ENCODE measurements at places on chromosomes 1 and 21. TPM values are rescaled to one million over a fixed set of nuclear protein-coding genes. Genes with fewer than 3 reads are reported as not detected.

Gene RIMKLA
- 2.7 TPM for total RNA-seq

Gene TP53BP2
- 72.4 TPM for total RNA-seq

Gene S100A9
- total RNA-seq, result not detected

Gene COL16A1
- 0.80 TPM for total RNA-seq

Gene LENEP
- 1.9 TPM for total RNA-seq

Gene CTPS1
- total RNA-seq, result 114 TPM

- no peaks in the 10 kb centered on the region for H3K36me3 ChIP-seq
- H3K27me3 ChIP-seq, result no peaks in the 10 kb centered on the region
- DNase-seq, result no peak
Measured at GRCh38 chr1:241828463-241829021, 19.5 kb upstream of the EXO1 start.

DNA sequence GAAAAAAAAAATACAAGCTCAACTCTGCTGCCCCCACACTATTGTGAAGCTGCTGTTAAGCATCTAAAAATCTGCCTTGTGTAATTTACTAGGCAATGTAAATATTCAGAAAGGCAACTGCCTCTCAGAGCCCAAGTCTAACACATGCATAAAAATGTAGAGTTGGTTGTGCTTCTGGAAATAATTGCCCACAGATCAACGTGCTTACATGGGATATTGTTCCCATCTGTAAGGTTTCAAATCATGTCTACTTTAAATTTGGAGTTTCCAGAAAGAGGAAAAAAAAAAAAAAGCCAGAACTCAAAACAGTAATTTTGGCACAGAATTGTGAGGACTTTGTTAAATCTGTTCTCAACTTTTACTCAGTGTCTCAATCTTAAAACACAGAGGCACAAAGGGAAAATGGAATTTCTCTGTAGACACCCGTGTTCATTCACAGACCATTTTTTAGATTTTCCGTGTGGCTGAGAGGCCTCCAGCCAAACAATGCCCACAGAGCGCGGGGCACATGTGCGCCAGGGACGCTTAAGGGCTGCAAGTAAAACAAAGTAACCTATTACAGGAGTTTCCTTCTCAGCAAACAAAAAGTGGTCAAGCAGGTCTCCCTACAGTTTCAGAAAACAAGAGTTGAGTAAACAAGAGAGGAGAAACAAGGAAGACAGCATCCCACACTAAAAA is 115.5 kb downstream of the RERE start:
- H3K27ac ChIP-seq, result peak overlapping the region; percentile 81
- no peaks in the 10 kb centered on the region for H3K27me3 ChIP-seq
- H3K36me3 ChIP-seq, result no peaks in the 10 kb centered on the region
- DNase-seq, result no peak
- H3K4me3 ChIP-seq, result peak overlapping the region; percentile 89

DNA sequence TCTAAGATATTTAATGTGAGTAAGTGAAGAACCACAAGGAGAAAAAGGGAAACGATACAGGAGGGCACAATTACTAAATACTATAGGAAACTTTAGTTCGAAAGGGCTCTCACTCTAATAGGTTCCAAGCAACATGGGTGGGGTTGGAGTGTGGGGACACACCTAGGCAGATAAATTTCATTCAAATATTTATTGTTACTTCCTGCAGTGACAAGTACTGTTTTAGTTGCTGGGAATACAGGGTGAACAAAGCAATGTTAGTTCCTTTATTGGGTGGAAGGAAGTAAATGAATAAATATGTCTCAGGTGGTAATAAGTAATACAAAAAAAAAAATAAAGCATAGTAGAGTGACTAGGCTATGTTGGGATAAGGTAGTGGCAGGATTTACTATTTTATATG is 73.2 kb upstream of the B3GALT2 start:
- no peak overlapping the region for H3K27ac ChIP-seq
- H3K36me3 ChIP-seq, result peaks cover 18% of the 10 kb centered on the region
- H3K4me1 ChIP-seq, result peaks cover 11% of the 10 kb centered on the region

GRCh38 chr1:179813626-179814545 is 63.7 kb downstream of the TOR1AIP2 start:
- peaks cover 32% of the 10 kb centered on the region for H3K4me1 ChIP-seq
- no peaks in the 10 kb centered on the region for H3K36me3 ChIP-seq
- peaks cover 43% of the 10 kb centered on the region for H3K27me3 ChIP-seq
- no peak for DNase-seq
- no peak overlapping the region for H3K27ac ChIP-seq

GRCh38 chr1:199221371-199222150 is 582.7 kb downstream of the PTPRC start:
- no peak overlapping the region for H3K4me3 ChIP-seq
- no peaks in the 10 kb centered on the region for H3K27me3 ChIP-seq
- DNase-seq, result no peak

DNA sequence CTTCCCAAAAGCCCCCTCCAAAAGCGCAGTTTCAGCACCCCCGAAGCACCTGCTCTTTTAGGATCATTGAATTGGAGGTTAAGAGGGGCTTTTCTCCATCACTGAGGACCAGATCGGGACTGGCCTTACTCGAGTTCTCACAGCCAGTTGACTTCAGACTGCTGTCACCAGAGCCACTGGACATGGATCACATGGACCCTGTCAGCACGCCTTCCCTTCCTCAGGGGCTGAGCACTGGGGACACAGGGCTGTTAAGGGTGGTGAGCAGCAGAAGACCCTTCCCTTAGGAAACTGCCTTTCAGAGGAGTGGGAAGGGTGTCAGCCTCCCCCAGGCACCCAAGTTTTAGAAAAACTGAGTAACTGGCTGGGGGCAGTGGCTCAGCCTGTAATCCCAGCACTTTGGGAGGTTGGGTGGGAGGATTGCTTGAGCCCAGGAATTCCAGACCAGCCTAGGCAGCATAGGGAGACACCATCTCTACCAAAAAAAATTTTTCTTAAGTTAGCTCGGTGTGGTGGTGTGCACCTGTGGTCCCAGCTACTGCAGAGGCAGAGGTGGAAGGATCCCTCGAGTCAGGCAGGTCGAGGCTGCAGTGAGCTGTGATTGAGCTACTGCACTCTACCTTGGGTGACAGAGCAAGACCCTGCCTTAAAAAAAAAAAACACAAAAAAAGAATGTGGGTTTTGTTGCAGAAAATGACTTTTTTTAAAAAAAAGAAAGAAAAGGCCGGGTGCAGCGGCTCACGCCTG is 584 bp upstream of the FGR start:
- peaks cover 19% of the 10 kb centered on the region for H3K27me3 ChIP-seq
- DNase-seq, result no peak
- H3K4me3 ChIP-seq, result peak overlapping the region; percentile 41
- peaks cover 39% of the 10 kb centered on the region for H3K4me1 ChIP-seq

DNA sequence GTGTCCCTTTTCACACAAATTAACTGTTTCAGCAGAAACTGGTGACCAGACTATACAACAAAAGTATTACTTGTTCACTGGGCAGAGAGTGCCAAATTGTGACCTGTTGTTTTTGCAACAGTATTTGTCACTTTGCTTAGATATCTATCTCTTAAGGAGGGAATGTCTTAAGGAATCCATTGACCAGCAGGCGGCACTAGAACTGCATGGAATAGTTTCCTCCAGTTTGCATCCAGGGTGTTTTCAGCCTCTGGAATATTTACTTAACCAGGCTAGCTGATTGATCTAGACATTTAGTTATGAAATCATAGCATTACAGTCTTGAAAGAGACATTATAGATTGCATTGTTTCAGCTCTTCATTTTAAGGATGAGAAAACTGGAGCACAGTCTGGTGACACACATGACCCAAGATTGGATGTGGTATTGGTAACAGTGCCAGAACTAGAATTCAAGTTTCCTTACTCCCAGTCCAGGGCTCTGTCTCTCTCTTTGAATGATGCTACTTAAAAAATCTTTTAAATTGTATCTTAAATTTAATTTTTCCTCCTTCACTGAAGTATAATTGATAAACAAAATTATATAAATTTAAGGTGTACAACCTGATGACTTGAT is 16.9 kb downstream of the RPTN start:
- DNase-seq, result no peak
- H3K27ac ChIP-seq, result no peak overlapping the region
- H3K36me3 ChIP-seq, result peaks cover 8% of the 10 kb centered on the region
- no peaks in the 10 kb centered on the region for H3K27me3 ChIP-seq
- no peaks in the 10 kb centered on the region for H3K4me1 ChIP-seq

- H3K4me3 ChIP-seq, result no peak overlapping the region
- H3K4me1 ChIP-seq, result peaks cover 57% of the 10 kb centered on the region
- H3K27me3 ChIP-seq, result no peaks in the 10 kb centered on the region
- no peak for DNase-seq
- no peak overlapping the region for H3K27ac ChIP-seq
Measured at GRCh38 chr1:25710583-25711347, 89.2 kb upstream of the SELENON start.

DNA sequence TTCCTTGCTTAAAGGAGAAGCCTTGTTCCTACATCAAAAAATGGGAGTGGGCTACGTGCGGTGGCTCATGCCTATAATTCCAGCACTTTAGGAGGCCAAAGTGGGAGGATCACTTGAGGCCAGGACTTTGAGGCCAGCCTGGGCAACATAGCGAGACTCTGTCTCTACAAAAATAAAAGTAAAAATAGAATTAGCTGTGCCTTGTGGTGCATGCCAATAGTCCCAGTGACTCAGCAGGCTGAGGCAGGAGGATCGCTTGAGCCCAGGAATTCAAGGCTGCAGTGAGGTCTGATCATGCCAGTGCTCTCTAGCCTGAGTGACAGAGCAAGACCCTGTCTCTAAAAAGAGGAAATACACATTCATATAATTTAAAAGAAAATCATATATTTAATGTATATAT is 127.1 kb downstream of the C1orf21 start:
- H3K27me3 ChIP-seq, result no peaks in the 10 kb centered on the region
- no peak overlapping the region for H3K4me3 ChIP-seq
- H3K27ac ChIP-seq, result no peak overlapping the region
- H3K36me3 ChIP-seq, result peaks cover 6% of the 10 kb centered on the region
- no peak for DNase-seq

- peaks cover 5% of the 10 kb centered on the region for H3K27me3 ChIP-seq
- H3K27ac ChIP-seq, result no peak overlapping the region
- no peak for DNase-seq
- no peak overlapping the region for H3K4me3 ChIP-seq
Measured at GRCh38 chr1:207298636-207299398, 22.7 kb upstream of the CD55 start.

GRCh38 chr1:72141875-72142274 is 140.5 kb downstream of the NEGR1 start:
- H3K4me3 ChIP-seq, result no peak overlapping the region
- H3K27ac ChIP-seq, result no peak overlapping the region
- H3K27me3 ChIP-seq, result no peaks in the 10 kb centered on the region
- H3K36me3 ChIP-seq, result peaks cover 1% of the 10 kb centered on the region

GRCh38 chr1:118928739-118929554 is 59.2 kb downstream of the TBX15 start:
- no peaks in the 10 kb centered on the region for H3K36me3 ChIP-seq
- peak; percentile 44 for DNase-seq
- no peak overlapping the region for H3K27ac ChIP-seq
- H3K4me1 ChIP-seq, result no peaks in the 10 kb centered on the region
- no peak overlapping the region for H3K4me3 ChIP-seq

DNA sequence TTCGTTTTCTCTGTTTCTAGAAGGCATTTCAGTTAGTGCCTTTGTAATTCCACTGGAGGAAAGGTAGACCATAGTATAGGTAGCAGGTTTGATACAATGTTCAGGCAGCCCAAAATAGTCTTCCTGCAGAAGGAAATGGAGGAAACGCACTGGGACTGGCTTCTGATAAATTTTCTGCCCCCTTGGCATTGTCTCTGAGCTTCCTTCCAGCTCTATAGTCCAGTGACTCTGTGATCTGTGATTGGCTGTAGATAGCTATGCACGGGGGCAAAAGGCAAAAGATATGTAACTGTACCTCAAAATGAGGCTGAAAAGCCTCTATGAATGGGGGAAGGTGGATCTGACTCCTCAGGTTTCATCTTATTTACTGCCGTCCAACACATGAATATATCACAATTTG is 5.8 kb upstream of the MAGOH start:
- H3K4me1 ChIP-seq, result peaks cover 1% of the 10 kb centered on the region
- peaks cover 4% of the 10 kb centered on the region for H3K36me3 ChIP-seq
- no peak for DNase-seq
- H3K27me3 ChIP-seq, result no peaks in the 10 kb centered on the region

DNA sequence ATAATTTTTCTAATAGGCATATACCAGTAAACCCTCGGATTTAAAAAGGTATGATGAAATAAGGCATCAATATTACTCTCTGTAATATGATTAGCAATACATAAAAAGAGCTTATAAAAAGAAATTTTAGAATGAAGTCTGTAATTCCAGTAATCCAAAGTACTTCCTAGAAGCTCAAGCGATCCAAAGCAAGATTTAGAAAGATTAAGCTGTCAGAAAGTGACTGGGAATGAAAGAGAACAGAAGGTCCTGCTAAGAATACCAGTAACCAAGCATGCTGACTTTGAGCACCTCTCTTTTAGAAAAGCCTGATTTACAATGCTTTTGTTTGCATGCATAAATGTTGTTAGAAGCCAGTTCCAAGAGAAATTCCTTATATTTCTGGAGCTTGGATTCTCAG is 125.1 kb downstream of the GIPC2 start:
- no peak overlapping the region for H3K4me3 ChIP-seq
- no peaks in the 10 kb centered on the region for H3K4me1 ChIP-seq
- no peak overlapping the region for H3K27ac ChIP-seq
- DNase-seq, result no peak
- no peaks in the 10 kb centered on the region for H3K36me3 ChIP-seq

DNA sequence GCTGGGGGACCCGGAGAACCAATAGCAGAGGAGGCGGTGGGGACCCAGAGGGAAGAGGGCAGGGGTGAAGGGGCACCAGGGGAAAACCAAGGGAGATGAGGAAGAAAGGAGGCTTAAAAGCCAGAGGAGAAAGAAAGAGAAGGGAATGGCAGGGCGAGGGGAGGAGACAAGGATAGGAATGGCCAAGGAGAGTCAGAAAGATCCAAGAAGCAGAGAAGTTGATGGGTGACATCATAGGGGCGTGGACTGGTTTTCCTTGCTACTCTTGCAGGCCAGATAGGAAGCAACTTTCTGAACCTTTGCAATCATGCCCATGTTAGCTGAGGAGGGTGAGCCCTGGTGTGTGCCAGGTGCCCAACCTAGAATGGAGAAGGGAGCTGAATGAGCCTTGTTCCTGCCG is 5.4 kb downstream of the NPR1 start:
- H3K4me3 ChIP-seq, result no peak overlapping the region
- DNase-seq, result no peak
- H3K4me1 ChIP-seq, result peaks cover 9% of the 10 kb centered on the region
- H3K36me3 ChIP-seq, result no peaks in the 10 kb centered on the region
- H3K27me3 ChIP-seq, result peaks cover 63% of the 10 kb centered on the region

DNA sequence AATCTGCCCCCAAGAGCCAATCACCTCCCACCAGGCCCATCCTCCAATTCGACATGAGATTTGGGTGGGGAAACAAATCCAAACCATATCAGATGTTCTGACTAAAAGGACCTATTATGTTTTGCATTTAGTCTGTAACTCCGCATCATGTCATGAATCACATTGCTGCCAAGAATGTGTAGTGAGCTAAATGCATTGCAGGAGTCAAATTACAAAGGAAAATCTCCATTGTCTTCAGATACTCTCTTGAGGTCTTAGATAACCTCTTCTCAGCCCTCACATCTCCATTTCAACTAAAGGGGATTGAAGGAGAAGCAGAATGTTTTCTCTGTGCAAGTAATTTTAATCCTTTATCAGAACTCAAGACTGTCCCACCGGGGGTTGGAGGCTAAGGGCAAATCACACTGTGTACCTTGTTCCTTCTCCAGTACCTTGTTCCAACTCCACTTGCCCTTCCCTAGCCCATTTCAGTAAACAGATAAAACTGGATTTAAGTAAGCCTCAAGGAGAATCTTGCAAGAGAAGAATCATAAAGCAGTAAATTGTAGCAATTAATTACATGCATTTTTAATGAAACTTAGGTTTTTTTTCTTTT is 34.1 kb downstream of the EXTL2 start:
- no peak overlapping the region for H3K27ac ChIP-seq
- no peak overlapping the region for H3K4me3 ChIP-seq
- no peaks in the 10 kb centered on the region for H3K27me3 ChIP-seq
- no peak for DNase-seq

All from neural crest cell (in vitro differentiated cells).